Lung microvascular endothelial cell (primary cell): ENCODE measurements at places on chromosomes 12 and 14. TPM values are rescaled to one million over a fixed set of nuclear protein-coding genes. Genes with fewer than 3 reads are reported as not detected.

The SGPP1 gene
- 8.5 and 9.5 TPM in 2 replicates for total RNA-seq

The SLCO1B3 gene
- not detected in 2 replicates for total RNA-seq

The ITPK1 gene
- 8.7 and 15.7 TPM in 2 replicates for total RNA-seq

The KRT3 gene
- not detected in 2 replicates for total RNA-seq

The YAF2 gene
- total RNA-seq, result 9.2 and 11.7 TPM in 2 replicates

The TDRD9 gene
- under 0.01 and 0.99 TPM in 2 replicates for total RNA-seq

The AHNAK2 gene
- 6.0 and 21.8 TPM in 2 replicates for total RNA-seq

The CREBL2 gene
- 30.9 and 38.5 TPM in 2 replicates for total RNA-seq

The FMNL3 gene
- total RNA-seq, result 52.0 and 54.5 TPM in 2 replicates

The IL26 gene
- total RNA-seq, result not detected in 2 replicates

The ASCL1 gene
- not detected in 2 replicates for total RNA-seq

The DNAL1 gene
- 4.1 and 6.0 TPM in 2 replicates for total RNA-seq

The CLBA1 gene
- 3.2 and 3.5 TPM in 2 replicates for total RNA-seq

The ARF3 gene
- 36.3 and 39.7 TPM in 2 replicates for total RNA-seq

The DACT1 gene
- under 0.01 and 0.20 TPM in 2 replicates for total RNA-seq

The LMNTD1 gene
- under 0.01 TPM in 1 of 2 replicates, not detected in the other for total RNA-seq

The RNASE4 gene
- total RNA-seq, result 10.5 and 12.4 TPM in 2 replicates

DNA sequence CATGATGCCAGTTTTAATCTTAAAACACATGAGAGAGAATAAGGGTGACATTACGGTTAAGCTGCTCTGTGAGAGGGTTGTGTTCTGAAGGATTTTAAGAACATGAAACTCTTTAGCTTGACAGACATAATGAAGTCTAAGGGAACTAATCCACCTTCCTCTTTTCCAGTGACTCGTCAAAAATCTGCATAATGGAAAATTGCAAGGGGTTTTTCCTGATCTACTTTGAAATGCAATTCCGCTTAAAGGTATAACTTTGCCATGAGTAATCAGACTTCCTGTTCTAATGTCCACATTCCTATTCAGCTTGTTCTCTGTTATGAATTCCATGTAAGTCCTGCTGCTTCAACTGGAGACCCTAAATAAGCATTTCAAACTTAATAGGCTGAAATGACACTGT, at the start of gene ZNF705A:
ZNF705A (plus strand) TSS at position 171 of the 400 bp plus-strand sequence. CDS start 15,611 bp downstream, outside the sequence.
- DNase-seq, result peak; percentile 91

DNA sequence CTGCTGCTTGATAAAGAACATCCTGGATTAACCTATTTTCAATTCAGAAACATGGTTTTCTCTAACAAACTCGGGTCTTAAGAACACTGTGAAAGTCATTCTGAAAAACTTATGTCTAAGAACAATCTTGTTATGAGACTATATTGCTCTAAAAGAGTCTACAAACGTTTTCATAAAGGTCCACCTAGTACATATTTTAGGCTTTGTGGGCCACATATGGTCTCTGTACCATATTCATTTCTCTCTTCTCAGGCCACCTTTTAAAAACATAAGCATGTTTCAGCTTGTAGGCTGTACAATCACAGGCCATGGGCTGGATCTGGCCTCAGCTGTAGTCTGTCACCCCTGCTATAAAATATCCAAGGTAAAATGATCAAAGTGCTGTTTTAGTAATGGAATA, 39.9 kb downstream of the PPP4R3A start:
- DNase-seq, result no peak

- no peak for DNase-seq
Observed at GRCh38 chr12:104551-105081, 38.0 kb downstream of the IQSEC3 start.

- peak; percentile 68 for DNase-seq
Observed at GRCh38 chr14:35687335-35687939, 121.7 kb downstream of the RALGAPA1 start.

GRCh38 chr12:70876952-70877351, 43.6 kb downstream of the PTPRR start:
- DNase-seq, result no peak

DNA sequence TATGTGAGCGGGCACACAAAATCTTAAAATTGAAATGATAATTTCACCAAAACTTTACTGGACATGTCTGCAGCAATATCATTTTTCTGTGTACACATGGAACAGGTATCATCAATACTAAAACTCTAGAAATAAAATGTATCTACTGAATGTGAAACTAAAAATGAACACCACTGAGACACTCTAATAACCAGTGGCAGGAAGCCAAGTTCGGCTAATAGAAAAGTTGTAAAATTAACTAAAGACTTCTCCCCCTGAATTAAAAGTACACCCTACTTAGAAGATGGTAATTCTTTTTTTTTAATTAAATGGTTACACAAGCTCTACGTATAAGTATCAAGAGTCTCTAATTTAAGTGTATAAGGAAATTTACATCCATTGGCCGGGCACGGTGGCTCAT, 227.2 kb downstream of the MED13L start:
- peak; percentile 35 for DNase-seq

DNA sequence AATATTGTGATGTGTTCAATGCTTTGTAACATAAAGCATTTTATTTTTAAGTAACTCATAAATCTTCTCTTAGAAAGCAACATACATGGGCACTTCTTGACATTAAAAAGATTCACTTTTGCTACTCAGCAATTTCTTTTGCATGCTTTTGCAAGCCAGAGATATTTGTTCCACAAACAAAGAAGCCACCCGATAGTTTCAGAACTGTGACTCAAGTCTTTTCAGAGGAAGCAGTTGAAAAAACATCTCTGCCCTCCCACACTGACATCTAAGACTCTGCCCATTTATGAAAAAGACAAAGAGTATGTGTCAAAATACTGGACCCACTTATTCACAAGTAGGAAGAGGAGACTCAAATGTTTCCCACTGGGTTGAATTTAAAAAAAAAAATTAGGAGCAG, 7.5 kb downstream of the APPL2 start:
- DNase-seq, result no peak

DNA sequence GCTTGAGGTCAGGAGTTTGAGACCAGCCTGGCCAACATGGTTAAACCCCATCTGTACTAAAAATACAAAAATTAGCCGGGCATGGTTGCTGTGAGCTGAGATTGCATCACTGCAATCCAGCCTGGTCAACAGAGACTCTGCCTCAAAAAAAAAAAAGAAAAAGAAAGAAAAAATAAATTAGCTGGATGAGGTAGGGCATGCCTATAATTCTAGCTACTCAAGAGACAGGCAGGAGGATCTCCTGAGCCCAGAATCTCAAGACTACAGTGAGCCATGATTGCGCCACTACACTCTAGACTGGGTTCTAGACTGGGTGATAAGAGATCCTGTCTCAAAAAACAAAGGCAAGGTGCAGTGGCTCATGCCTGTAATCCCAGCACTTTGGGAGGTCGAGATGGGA, 16.9 kb downstream of the PPP4R3A start:
- DNase-seq, result no peak

GRCh38 chr12:119156401-119157044, 22.2 kb upstream of the HSPB8 start:
- DNase-seq, result no peak

- no peak for DNase-seq
Observed at GRCh38 chr14:97061198-97061597, 264.0 kb downstream of the VRK1 start.

DNA sequence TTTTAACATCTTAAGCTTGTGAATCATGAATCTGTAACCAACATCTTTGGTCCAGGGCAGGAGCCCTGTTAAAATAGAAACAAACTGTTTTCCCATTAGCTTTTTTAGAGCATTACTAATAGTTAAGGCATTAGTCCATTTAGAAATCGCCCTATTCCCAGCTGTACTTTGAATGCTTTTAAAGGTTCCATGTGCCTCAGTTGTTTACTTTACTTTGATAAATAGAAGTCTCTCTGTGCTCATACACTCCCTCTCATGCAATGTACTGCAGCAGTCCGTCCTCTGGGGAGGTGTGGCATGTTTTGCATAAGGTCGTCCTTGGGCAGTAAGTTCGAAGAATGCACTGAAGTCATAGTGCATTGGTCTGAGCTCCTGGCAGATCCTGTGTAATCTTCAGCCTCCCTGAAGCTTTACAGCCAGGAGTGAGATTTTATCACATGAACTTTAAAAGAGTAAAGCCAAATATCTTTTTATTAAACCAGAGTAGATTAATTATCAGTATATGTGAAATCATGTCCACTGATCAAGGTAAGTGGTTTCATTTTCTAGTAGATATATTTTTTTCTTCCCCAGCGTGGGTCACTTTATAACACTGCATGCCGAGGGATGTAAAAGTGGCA, 134.7 kb downstream of the FGD4 start:
- DNase-seq, result peak; percentile 50

DNA sequence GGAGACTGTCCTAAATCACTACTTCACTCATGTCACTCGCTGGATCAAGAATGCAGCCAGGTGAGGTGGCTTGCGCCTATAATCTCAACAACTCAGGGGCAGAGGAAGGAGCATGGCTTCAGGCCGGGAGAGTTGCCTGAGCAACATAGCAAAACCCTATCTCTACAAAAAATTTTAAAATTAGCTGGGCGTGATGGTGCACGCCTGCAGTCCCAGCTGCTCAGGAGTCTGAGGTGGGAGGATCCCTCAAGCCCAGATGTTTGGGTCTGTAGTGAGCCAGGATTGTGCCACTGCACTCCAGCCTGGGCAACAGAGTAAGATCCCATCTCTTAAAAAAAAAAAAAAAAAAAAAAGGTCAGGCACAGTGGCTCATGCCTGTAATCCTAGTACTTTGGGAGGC, 5.9 kb downstream of the SMAGP start:
- DNase-seq, result no peak

DNA sequence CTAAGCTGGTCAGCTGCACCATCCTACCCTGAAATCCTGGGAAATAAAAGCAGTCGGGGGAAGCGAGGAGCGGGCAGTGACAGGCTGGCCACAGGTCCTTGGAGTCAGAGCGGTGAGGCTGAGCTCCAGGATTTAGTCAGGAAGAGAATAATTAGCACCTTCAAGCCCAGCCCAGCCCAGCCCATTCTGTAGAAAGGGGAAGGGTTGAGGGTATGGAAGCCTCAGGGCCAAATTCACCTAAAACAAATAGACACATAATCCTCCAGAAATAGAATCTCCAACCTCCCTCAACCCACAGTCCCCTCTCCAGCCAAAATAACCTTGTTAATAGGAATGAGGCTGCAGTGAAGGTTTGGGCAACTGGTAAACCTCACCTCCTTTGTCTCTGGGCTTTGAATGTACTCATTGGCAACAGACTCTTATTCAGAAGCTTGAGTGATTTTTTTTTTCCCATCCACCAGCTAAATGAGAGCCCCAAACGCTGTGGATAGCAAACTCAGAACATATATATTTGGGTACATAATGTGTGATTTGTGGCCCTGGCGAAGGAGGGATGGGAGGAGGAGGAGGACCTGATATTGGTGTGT, 334.1 kb downstream of the DPF3 start:
- no peak for DNase-seq

- DNase-seq, result no peak
Observed at GRCh38 chr14:93023039-93023438, 92.7 kb downstream of the ITPK1 start.

DNA sequence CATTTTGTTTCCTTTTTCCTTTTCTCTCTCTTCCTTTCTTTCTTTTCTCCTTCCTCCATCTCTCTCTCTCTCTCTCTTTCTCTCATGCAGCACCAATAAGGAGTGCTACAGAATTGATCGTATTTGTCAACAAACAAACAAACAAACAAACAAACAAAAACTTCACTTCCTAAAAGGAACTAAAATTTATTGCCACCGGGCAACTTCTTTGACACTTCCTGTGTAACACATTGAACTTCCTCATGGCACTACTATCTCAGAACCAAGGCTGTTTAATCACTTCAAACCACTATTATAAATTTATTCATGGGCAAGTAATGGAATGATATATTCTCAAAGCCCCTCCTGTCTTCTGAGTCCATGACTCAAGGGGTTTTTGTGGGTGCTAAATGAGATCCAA, 51.3 kb downstream of the SERPINA3 start:
- no peak for DNase-seq

GRCh38 chr14:64755781-64756221, 51.6 kb downstream of the PLEKHG3 start:
- DNase-seq, result no peak

- no peak for DNase-seq
Observed at GRCh38 chr12:50103767-50104321, at the start of gene GPD1. Gene GPD1 (plus strand): TSS chr12:50104008. CDS start chr12:50104051, 43 bp downstream.

- DNase-seq, result no peak
Observed at GRCh38 chr14:89325959-89326358, 91.1 kb downstream of the FOXN3 start.

GRCh38 chr14:67644428-67644827, 24.7 kb downstream of the ARG2 start:
- DNase-seq, result no peak

- no peak for DNase-seq
Observed at GRCh38 chr14:99514552-99515300, 33.5 kb downstream of the CCNK start.
